HFFc6 (cell line): ENCODE measurements at places on chromosomes 3 and 15. TPM values are rescaled to one million over a fixed set of nuclear protein-coding genes. Genes with fewer than 3 reads are reported as not detected.

Gene CCR2
- total RNA-seq, result not detected in 3 replicates

Gene SGO1
- 4.5 to 14.3 TPM (median 9.0 TPM) in 3 replicates for total RNA-seq

Gene HGD
- 0.28 TPM in 1 of 2 replicates, not detected in the other for total RNA-seq

Gene CTXND1
- total RNA-seq, result not detected in 2 replicates

Gene VIPR1
- total RNA-seq, result not detected in 2 replicates

Gene PLSCR2
- total RNA-seq, result not detected in 3 replicates

Gene IL12A
- 2.0 to 2.4 TPM (median 2.3 TPM) in 3 replicates for total RNA-seq

Gene SLC12A1
- not detected in 3 replicates for total RNA-seq

Gene MITF
- total RNA-seq, result 21.3 to 38.2 TPM (median 25.3 TPM) in 3 replicates

Gene LEKR1
- 0.52 and 0.91 TPM in 2 replicates for total RNA-seq

DNA sequence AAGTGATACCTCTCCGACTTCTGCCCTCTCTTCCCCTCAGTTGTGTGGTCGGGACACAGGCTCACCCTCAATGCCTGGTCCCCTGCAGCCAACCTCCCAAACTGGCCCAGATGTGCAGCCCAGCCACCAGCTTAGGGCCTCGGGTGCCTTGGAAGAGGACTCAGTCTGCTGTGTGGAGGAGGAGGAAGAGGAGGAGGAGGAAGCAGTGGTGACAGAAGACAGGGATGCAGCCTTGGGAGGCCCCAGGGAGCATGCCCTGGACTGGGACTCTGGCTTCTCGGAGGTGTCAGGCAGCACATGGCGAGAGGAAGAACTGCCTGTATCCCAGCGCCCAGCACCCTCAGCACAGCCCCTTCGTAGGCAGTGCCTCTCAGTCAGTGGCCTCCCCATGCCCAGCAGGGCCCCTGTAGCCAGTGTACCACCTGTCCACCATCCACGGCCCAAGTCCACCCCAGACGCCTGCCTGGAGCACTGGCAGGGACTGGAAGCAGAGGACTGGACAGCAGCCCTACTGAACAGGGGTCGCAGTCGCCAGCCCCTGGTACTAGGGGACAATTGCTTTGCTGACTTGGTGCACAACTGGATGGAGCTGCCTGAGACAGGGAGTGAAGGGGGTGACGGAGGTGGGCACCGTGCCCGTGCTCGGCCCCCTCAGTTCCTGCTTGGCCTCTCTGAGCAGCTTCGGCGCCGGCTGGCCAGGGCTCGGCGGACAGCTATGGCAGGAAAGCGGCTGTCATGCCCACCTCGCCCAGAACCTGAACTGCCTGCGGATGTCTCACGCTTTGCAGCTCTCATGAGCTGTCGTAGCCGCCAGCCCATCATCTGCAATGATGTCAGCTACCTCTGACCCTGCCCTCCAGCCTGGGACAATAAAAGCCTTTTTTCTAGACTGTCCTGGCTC lies 1.3 kb downstream of the INKA1 start:
- DNase-seq, result no peak

- no peak for DNase-seq
Observed at GRCh38 chr3:121943431-121943830, 49.2 kb downstream of the SLC15A2 start.

GRCh38 chr3:169479314-169479939 lies 184.1 kb downstream of the MECOM start:
- DNase-seq, result no peak

GRCh38 chr3:171184372-171184771 lies 157.9 kb upstream of the SLC2A2 start:
- DNase-seq, result no peak

DNA sequence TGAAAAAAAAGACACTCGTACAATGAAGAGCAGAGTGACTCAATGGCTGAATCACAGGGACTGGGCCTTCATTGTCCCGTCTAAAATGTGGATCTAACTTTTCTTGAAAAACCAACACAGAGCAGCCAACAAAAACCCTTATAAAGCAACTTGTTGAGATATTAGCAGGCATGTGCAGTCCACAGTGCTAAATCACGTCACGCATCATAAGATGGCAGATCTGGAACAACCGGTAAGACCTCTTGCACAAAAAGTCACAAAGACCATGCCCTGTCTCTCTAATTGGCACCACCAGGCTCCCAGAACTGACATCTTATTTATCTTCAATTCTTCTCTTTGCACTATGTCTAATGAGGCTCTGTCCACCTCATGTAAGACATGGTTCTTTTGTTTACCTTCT lies 177.0 kb downstream of the MAGI1 start:
- DNase-seq, result no peak

GRCh38 chr3:133644768-133645167 lies 17.0 kb downstream of the TOPBP1 start:
- peak; percentile 92 for DNase-seq

GRCh38 chr3:25473246-25473645 lies 45.2 kb downstream of the RARB start:
- peak; percentile 20 for DNase-seq

- no peak for DNase-seq
Observed at GRCh38 chr3:194910414-194910984, 224.8 kb downstream of the FAM43A start.

DNA sequence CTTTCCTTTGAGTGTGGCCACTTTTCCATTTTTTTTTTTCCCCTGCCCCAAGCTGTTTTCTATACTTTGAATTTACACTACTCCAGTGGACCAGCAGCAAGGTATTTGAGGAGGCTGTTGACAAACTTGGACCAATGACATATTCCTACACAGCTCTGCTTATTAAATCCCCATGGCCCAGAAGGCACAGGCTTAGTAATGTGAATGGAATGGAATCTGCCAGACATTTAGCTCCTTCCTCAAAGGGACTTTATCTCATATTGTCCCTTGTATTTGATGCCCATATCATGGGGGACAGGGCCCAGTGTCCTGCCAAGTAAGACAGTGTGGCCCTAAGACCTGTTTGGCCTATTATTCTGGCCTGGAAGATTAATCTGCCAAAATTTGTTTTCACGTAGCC lies 107.5 kb downstream of the CHCHD6 start:
- peak; percentile 56 for DNase-seq

DNA sequence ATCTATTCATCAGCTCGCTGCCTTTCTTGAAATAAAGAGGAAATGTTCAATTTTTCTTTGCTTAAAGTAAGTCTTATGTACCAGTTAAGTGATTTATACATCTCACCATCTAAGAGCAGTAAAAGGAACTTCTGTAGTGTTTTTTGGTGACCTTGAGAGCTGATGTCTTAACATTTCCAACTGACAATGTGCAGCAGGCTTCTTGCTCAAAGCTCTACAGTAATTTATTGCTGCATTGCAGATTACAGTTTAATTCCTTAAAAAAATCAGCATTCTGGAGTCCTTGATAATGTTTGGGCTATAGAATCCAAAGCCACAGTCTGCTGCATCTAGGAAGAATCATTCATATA lies 61.6 kb downstream of the DIPK2A start:
- no peak for DNase-seq

DNA sequence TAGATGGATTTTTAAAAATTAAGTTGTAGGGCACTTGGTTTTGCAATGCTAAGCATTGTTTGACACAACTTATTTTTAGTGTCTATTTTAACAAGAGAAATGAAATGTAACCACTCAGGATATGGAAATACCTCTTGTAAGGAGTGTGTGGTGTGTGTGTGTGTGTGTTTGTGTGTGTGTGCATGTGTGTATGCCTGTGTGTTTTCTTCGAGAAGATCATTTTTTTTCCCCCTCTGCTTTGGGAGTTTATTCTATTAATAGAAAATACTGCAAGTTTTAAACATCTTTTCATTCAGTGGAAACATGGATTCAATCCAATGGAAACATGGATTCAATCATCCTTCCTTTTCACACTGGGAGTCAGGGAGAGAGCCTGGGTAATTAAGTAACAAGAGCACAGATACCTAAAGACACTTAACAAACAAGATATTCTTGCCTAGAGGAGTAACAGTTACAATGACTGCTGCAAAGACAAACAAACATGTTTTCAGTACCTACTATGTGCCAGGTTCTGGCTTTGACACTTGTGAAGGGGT lies 567.2 kb upstream of the TBL1XR1 start:
- DNase-seq, result no peak

DNA sequence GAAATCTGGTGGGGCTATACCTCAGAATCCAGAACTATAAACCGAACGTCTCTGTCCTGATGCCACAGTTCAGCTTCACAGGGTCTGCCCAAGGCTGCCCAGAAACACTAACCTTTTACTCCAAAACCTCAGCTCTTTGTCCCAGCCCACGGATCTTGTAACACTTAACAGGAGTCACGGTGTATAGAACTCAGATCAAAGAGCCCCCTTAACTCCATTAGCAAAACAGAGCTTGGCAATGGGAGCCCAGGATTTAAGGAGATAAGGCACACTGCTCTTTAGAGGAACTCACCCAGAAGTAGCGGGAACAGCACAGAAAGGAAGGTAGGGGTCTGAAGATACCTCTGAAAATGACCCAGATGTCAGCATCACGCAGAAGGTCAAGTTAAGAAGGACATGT lies 68.8 kb upstream of the SOX14 start:
- no peak for DNase-seq

DNA sequence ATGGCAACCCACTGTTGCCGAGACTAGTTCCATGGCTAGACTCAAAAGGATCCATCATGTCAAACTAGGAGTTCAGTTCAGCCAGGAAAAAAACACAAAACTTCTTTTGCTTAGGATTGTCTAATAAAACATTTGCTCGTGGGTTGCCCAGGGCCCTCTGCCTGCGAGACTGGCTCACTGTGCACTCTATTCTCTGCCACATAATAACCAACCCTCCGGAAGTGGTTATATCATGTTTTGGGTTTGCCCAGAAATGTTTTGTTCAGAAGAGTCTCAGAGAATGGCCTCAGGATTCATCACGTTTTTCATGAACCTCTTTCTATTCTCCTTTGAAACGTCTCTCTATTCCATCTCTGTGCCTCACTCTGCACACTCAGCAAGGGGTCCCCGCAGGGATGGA lies 216.1 kb downstream of the SV2B start:
- DNase-seq, result no peak

GRCh38 chr15:73677146-73677607 lies 7.0 kb upstream of the CD276 start:
- peak; percentile 53 for DNase-seq

- no peak for DNase-seq
Observed at GRCh38 chr3:6733699-6734394, 127.1 kb upstream of the GRM7 start.

- DNase-seq, result no peak
Observed at GRCh38 chr15:64695561-64695992, 79.8 kb downstream of the RBPMS2 start.

DNA sequence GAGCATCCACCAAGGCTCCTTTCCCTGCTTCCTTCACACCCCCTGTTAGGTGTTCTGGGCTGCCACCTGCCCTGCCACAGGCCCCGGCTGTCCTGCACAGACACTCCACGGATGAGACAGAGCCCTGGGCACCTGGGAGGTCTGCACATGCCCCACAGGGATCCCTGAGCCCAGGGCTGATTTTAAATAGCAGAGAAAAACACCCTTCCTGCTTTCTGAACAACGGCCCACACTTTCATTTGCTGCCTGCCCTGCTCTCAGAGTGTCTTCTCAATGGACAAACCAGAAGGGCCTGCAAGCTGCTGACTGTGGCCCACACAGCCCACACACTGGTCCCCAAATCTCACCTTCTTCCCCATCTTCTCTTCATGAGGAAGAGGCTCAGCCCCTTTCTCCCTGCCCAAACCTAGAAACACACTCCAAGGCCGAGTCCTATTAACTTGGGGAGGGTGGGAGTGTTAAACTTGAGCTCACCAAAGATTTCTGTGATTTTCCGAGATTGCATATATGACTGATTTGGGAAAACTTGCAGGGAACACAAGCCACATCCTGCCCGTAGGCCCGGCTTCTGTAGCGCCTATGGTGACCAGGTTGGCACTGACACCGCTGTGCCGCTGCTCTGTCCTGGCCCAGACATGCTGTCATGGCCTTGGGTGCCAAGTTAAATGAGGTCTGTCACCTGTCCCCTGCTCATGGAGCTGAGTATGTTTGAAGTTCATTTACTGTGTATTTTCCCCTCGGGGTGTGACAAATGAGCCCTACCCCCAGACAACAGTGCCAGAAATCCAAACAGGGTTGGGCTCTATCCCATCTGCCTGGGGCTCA lies 47.2 kb upstream of the KLF13 start:
- no peak for DNase-seq

DNA sequence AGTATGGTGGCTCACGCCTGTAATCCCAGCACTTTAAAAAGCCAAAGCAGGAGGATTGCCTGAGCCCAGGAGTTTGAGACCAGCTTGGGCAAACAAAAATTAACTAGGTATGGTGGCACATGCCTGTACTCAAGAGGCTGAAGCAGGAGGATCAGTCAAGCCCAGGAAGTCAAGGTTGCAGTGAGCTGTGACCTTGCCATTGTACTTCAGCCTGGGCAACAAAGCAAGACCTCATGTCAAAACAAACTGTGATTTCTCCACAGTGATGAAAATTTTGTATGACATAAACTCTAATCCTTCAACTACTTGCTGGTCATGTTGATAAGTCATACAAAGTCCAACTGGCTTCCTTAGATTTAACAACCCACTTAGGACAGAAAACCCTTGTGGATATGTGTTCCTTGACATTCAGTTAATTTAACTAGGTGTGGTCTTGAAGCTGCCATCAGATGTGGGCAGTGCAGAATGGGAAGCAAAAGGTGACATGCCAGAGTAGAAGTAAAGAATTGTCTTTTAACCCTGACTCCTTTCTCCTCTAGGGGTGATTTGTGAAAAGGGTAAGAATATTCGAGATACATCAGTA lies 263.3 kb downstream of the PTPRG start:
- DNase-seq, result no peak

DNA sequence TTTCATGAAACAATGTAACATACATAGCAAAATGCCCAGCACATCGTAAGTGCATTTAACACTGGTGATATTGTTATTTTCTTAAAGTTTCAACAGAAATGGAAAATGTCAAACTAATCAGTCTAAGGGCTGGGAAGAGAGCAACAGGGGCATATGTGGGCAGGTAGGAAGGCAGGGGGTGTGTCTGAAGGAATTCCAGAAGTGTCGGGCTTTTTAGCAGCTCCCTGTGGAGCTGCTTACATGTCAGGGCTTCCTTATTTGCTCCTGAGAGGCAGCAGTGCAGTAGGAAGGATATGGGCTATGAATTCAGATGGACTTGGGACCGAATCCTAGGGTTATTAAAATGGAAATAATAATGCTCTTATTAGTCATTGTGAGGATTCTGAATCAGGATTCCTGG lies 311.6 kb downstream of the CLSTN2 start:
- DNase-seq, result no peak

GRCh38 chr3:195153130-195153529 lies 117.8 kb downstream of the XXYLT1 start:
- DNase-seq, result no peak

GRCh38 chr15:89946681-89947299 lies 34.0 kb upstream of the ARPIN start:
- no peak for DNase-seq

DNA sequence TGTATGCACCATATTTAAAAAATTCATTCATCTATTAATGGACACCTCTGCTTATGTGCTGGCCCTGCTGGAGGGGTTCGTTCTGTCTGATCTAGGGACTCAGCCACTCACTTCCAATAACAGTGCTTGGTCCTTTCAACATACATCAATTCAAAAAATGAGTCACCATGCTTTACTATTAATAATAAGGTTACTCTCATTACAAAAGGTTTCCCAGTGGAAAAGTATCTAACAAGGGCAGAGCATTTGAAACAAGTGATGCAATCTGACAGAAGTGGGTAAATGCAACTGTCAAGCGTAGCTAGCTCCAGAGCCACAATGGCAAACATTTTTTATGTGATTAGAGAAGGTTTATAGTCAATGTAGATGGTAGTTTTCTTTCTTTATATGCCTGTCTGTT lies 67.9 kb upstream of the TNIK start:
- DNase-seq, result no peak
